Hippocampal formation (tissue), 2 donors: ENCODE measurements at places on chromosomes 4 and X.

DNA sequence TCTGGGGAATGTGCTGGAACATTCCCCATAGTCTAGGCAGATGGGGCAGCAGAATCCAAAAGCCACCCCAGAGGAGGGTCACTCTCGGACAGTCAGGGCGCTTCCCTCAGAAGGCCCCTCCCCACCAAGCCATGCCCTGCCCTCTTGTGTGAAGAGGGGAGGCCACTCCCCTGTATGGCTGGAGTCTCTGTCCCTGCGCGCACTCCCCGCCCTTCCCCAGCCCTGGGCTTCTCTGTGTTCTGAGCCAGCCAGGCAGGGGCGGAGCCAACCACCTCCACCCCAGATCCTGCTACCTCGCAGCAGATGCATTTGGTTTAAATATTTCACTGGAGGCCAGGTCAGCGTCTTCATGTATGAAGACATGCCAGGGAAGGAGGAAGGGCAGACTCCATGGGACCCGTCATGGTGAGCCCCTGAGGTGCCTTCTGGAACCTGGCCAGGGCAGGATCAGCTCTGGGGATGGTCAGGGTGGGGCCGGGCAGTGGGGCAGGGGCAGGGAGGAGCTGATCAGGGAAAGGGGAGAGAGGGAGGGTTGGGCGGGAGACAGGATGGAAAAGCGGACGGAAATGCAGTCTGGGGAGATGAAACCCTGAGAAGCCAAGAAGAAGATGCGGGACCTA lies 107.3 kb downstream of the ADRA2C start:
- no peak for DNase-seq

DNA sequence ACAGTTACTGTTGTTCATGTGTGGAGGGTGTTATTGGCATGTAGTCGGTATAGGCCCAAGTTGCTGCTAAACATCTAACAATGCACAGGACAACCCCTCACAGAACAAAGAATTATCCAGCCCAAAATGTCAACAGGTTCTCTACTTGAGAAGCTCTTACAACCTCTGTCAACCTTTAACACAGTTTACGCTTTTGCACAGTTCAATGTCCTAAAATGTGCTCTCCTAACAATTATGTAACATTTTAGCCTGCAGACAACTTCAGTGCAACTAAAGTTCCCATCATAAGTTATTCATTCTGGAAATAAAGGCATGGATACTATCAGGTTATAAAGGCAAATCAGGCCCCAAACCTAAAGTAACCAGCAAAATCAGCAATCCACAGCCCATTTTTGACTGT lies 66.2 kb downstream of the ASB9 start:
- no peak for DNase-seq

DNA sequence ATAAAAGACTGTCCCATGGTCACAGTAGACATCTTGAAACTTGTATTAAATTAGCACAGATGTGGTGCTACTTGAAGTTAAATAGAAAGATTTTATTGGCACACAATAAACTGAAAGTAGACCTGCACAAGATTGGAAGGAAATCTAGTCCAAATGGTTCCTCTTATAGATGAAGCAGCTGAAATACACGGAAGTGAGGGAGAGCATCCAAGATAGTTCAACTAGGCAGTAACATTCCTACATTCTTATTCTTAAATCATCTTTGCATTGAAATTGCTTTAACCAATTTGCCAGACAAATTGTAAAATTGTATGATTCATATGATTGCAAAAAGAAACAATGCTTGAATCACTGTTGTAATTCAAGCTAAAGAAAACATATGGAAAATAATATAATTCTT lies 87.6 kb upstream of the VCX3B start:
- DNase-seq: no peak

DNA sequence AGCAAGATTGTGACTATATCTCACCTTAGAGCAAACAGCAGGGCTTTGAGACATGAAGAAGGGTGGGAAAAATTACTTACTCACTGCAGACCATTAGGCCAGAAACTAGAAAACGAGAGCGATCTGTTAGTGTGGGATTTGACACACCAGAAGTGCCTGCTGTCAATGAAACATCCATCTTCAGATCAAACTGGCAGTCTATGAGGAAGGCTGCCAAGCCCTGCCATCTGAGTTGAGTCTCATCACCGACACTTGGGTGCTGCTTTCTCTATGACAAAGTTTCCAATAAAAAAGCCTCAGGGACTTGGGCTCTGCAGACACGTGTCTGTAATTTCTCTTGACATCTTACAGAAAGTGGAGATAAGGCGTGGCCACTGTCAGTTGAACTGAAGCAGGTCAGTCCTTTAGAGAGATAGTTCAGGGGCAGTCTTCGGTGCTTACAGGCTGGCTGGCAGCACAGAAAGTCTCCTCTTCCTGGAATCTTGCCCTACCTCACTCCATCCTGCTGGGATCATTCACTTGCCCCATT lies 40.1 kb upstream of the LDB2 start:
- DNase-seq: no peak

DNA sequence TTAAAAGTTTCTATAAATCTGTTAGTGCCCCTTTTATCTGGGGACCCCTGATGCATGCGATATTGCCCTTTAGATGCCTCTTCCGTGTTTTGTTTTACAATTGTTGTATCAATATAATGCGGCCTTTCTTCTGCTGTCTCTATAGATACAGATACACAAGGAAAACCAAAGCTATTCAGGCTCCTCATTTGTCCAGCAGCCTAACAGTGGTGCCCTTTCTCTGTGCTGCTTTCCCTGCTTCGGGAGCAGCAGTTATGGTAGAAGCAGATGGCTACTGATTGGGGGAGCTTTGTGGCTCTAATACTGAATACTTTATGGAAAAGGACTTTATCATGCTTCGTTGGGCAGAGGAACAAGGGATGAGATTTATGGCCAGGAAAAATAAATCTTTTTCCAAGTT lies 10.6 kb upstream of the PRDM8 start:
- DNase-seq: peak; percentile 87
